ENCODE measurements at places on chromosomes 4 and X.

- no peak for DNase-seq
These were observed 6.3 kb upstream of the ACE2 start for GRCh38 chrX:15607067-15607466.

GRCh38 chr4:26806331-26806730 is 54.3 kb upstream of the STIM2 start:
- no peak for DNase-seq

- DNase-seq, result peak; percentile 55
These were observed 1.3 kb downstream of the CHST7 start for GRCh38 chrX:46574774-46575381.

DNA sequence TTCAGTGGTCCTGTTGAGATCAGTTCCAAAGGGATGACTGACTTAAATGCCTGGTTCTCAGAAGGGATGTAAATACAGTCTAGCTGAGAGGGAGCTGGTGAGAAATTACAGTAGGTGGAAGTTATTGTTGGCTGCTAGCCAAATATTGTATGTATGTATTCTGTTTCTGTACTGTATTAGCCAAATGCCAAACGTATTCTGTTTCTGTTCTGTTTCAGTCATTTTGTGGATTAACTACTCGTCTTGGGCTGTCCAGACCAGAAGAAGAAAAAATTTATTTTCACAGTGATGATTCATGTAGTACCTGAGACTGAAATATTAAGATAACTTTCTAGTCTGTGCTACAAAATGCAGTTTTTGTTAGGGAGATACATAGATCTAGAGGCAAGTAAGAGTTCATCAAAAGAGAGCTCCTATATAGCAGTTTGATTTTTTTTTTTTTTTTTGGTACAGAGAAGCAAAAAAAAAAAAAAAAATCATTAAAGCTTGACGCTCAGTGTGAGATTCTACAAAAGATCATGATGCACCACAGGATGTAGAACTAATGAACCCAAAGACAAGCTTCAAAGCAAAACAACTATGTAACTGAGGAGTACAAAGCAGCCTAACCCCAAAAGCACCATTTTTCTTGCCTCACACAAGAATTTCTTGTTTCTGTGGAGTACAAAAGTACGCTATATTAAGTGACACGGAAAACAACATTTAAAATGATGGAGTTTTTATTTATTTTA is 54.8 kb downstream of the CASP6 start:
- DNase-seq, result no peak

GRCh38 chr4:33696586-33696985 is 2547.7 kb downstream of the ARAP2 start:
- no peak for DNase-seq

GRCh38 chr4:14233126-14233525 is 605.6 kb upstream of the BOD1L1 start:
- no peak for DNase-seq

GRCh38 chr4:135724421-135724820 is 1522.8 kb upstream of the PABPC4L start:
- DNase-seq, result no peak

DNA sequence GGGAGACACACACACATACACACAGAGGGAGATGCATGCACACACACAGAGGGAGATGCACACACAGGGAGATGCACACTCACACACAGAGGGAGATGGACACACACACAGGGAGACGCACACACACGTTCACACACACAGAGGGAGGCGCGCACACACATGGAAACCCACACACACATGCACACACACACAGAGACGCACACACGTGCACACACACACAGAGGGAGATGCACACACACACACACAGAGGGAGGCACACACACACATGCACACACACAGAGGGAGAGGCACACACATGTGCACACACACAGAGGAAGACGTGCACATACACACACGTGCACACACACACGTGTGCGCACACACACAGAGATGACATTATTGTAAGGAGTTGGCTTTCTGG is 79.1 kb downstream of the HMX1 start:
- no peak for DNase-seq

DNA sequence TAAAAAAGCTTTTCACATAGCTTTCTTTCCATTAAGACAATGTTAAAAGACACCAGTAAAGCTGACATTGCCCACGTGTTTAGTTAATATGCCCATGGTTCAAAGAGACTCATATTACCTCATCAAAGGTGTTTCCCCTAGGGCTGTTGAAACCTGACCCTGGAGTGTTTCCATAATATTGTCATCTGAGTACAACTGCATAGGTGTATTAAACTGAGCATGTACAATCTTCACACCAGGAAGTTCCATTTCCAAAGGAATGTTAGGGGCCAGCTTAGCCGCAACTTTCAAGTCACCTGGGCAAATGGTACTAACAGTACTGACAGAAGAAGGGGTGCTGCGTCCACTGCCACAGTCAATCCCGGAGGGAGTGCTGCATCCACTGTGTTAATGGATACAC is 27.1 kb downstream of the PDLIM3 start:
- DNase-seq, result no peak

DNA sequence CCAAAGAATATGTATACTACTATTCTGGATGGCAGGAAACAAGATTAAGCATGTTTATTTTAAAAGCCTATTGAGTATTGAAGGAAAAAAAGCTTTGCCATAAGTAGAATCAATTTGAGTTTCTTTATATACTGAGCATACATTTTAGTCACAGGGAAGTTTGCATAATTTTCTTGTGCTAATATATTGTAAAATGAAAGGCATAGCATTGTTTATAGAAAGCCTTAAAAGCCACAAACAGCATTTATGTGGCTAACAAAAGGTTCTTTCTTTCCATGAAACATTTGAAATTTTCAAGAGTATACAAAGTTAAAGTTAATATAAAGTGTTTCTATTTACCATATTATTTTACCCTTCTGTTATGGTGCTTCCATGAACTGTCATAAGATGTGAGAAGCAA is 1133.8 kb upstream of the PCDH10 start:
- no peak for DNase-seq

DNA sequence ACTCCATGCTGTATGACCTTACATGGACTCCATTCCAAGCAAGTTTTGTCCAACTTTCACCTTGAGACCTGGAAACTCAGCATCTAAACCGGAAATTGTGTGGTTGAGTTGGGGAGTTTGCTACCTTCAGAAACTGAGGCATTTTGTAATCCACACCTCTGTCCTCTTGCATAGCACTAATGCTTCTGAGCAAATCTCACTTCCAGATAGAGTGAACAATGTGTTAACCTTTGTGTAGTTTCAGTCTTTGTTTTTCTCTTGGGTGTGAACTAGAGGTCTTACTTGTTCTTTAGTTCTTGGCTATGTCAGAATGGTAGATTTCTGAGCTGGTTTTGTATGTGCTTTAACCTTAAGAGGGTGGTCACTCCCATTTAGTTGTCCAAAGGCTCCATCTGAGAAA is 48.1 kb upstream of the TCEAL2 start:
- DNase-seq, result no peak

GRCh38 chr4:89214308-89214707 is 93.3 kb downstream of the GPRIN3 start:
- DNase-seq, result no peak

- DNase-seq, result peak; percentile 67
These were observed 13.3 kb downstream of the HNRNPD start for GRCh38 chr4:82360298-82361177.

GRCh38 chr4:34181891-34182290 is 2062.4 kb downstream of the ARAP2 start:
- no peak for DNase-seq

DNA sequence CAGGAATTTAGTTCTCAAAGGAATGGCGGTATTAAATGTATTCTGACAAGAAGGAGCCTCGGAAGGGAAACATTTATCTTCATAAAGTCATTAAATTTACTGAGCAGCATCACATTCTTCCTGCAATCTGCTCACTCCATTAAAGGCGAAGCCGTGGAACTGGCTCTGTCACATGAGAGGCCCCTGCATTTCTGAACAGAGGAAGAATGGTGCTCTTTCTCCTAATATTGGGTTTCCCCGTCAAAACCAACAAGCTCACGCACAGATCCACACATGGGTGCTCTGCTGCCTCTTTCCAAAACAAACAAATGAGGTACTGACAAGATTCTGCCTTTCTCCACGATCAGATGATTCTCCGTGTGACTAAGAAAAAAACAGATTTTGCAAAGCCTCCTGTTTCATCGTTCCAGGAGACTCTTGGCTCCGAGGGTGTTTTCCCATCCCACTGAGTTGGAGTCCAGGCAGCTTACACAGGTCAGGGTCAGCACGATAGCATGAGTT is 191.2 kb downstream of the IDS start:
- DNase-seq, result no peak

DNA sequence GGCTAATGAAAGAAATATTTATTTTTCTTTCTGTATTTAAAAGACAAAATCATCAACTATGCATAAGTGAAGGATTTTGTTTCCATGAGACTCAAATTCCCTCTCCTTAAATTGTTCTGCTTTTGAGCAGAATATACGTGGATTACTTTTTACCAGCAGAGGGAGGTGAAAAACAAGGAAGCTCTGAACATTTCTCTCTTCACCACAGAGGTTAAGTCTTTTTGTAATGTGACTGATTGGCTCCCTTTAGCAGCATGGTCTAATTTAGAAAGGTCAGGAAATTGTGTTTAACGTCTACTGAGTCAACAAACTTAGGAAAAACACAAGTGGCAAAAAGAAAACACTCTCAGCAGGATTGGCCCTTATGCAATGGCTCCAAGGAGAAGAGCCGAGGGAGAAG is 55.1 kb upstream of the F9 start:
- no peak for DNase-seq

GRCh38 chr4:155820887-155821518 is 45.1 kb downstream of the ASIC5 start:
- DNase-seq, result no peak

GRCh38 chr4:9898596-9899305 is 117.3 kb downstream of the DRD5 start:
- DNase-seq, result peak; percentile 87

DNA sequence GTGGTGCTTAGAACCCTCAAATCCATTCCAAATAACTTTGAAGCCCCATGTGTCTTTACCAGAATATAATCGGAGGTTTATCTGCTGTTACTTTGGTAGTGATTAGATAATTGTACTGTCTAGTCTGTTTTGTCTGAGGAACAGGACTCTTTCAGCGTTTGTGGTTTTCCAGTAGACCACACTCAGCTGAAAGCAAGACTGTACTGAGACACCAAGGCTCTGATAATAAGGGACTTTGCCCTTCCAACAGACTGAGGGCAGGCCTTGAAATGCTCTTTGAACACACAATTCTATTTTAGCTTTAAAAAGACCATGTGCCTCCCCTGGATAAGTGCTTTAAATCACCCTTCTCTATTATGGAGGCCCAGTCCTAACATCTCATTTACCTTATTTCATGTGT is 76.1 kb downstream of the KLHL8 start:
- DNase-seq, result no peak

DNA sequence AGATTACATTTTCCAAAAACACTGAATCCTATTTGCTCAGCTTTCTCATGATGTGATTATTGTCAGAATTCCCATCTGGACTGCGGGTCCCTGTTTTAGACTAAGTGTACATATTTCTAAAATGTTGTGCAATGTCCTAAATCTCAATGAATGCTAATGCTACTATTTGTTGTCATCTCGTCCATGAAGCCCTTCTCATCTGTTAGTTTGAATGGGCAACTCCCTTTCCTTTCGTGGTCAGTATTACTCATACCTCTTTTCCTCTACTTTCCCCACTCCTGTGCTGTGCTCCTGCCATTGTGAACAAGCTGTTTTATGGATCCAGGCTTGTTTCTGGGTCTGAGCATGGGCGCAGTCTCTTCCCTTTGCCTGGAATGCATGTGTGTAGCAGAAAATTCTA is 91.0 kb downstream of the MID1 start:
- DNase-seq, result no peak

GRCh38 chrX:1205681-1206611 is 6.5 kb downstream of the CRLF2 start:
- peak; percentile 94 for DNase-seq

DNA sequence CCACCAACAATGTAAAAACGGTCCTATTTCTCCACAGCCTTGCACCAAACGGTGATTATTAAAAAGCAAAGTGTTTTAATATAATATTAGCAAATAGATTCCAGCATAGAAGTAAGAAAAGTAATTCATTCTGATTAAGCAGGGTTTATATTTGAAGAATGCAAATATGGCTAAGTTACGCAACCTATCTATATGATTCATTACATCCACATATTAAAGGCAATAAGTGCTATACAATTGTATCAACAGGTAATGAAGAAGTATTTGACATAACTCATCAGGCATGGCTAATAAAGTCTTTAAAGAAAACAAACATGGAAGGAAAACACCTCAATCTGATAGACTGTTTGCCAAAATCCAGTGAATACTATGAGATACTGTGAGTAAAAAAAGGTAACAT is 29.0 kb downstream of the KCNE5 start:
- no peak for DNase-seq

DNA sequence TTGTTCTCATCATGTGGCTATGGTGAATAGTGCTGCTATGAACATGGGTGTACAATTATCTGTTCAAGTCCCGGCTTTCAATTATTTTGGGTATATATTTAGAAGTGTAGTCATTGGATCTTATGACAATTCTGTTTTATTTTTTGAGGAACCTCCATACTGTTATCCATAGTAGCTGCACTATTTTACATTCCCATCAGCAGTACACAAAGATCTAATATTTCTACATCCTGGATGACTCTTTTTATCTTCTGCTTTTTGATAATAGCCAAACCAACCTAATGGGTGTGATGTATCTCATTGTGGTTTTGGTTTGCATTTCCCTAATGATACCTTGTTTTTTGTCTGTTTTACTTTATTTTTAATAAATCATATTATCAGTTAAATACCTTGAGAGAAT is 12.9 kb upstream of the IL13RA1 start:
- no peak for DNase-seq

- no peak for DNase-seq
These were observed 104.5 kb upstream of the GATB start for GRCh38 chr4:151865312-151865711.

DNA sequence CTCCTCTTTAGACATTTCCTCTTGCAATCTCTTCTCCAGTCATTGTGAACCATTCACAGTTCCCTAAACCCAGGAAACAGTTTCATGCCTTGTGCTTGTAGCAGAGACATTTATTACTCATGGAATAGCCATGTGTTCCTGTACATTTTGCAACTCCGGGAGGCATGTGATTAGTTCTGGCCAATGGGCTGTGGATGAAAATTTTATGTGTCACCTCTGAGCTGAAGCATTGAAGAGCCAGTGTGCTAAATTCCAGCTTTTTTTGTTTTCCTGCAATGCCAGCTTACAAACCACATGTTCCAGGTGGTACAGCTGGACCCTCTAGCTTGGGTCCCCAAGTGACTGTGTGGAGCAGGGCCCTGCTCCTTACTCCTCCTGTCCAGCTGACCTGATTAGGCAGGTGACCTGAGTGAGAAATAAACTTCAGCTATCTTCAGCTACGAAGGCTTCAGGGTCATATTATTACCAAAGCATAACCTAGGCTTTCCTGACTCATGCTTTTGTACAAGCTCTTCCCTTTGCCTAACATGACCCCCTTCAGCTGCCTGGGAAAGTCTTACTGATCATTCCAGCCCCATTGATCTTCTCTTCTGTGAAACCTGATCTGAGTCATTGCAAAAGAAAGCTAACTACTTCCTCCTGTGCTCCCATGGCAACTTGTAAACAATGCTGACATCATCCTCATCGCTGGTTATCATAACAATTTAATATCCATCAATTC is 200.4 kb downstream of the PTTG2 start:
- DNase-seq, result peak; percentile 38
